ENCODE measurements at places on chromosomes 1 and 21.

DNA sequence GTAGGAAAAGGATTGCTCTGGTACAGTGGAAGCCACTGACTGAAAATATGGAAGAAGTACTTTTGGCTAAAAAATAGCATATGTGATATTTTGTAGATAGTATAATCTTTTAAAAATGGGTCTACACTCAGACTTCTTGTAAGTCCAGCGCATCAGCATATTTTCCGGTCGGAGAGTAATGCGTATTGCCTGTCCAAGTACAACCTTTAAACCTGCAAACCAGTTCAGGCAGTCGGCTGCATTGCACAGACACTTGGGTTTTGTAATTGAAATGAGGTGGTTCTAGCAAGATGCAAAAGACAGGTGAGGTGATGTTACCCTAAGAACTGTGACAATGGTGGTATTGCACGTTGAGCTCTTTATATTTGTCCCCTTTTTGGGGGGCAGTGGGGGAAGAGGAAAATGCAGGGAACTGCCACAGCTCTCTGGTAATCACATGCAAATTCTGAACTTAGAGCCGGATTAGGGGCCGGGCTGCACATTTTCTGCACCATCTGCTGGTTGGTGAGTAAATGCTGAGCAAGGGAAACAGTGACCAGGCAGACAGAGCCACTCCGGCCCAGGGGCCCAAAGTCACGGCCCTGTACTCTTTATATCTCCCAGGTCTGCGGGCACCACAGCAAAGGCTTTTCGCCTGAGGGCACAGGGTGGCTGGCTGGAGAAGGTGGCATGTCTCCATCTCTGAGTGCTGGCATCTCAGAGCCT lies 2.3 kb downstream of the GPR137B start:
- no peak for DNase-seq

- DNase-seq = no peak
These were observed 24.7 kb downstream of the CAPZB start for GRCh38 chr1:19460535-19461219.

DNA sequence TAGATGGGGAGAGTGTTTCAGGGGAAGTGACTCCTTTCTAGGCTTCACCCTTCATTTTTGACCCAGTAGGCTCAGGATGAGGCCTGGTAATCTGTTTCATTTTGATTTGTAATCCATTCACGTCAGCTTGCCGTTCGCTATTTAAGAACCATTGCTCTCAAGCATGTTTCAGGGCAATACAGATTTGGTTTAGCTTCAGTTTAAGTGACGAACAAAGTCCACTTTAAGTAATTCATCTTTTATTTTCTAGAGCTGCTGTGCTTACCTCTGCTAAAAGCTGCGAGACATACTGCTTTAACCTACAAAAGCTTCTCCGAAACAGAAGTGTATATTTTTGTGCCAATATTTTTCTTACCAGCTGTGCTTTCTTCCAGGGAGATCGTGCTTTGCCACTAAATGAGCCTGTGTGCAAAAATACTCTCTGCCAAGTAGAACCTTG lies 8.9 kb upstream of the FMO3 start:
- no peak for DNase-seq

- peak; percentile 72 for DNase-seq
These were observed 12.4 kb downstream of the KLHDC8A start for GRCh38 chr1:205344066-205344928.

DNA sequence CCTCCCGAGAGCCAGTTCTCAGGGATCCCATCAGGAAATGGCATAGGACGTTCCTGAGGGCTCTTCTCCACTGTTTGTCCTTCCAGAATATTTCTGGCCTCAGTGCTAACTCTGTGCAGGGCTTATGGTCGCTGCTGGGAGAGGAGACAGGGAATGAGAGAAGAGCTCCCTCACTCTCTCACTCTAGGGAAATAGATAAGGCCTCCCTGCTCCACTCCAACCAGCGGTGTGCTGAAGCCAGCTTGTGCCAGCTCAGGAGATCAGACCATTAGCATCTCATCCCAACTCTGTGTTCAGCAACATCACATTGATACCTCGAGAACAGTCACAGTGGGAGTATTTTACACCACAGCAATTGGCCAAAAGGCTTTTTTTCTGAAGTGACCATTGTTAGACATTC lies 49.2 kb upstream of the ZC3H12A start:
- no peak for DNase-seq

DNA sequence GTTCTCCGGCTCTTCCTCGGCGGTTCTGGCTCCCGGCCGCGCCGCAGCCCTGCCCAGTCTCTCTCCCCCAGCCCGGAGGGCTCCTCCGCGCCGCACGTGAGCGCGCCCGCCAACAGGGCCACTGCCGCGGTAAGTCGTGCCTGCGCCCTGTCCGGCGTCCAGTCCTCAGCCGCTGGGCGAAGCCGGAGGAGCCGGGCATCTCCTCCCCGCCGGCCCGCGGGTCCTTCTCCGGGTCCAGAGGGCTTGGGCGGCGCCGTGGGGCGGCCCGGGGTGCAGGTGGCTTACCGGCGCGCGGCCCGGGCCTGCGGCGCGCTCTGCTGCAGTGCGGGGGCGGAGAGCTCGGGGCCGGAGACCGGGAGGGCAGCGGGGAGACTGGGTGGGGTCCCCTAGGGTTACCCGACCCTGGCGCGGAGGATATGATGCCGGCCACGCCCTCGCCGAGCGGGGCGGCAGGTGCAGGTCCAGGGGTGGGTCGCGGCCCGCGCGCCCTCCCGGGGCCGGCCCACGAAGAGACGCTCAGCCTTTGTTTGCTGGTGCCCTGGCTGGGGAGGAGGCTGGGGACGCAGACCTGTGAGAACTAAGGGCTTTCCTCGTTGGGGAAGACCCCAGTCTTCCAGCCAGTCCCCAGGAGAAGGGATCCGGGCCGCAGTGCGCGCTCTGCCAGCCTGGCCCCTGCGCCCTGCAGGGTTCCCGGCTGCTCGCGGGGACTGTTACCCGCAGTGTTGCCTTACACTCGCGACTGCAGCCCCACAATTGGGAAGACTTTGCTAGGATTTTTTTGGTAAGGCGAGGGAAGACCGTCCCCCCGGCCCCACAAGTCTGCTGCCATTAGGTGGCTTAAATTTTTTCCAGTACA lies at the start of gene DOP1B:
Gene DOP1B, plus strand, starts transcription at position 10 of the 856 bp plus-strand sequence. CDS start 7,910 bp downstream, outside the sequence.
- DNase-seq = no peak

DNA sequence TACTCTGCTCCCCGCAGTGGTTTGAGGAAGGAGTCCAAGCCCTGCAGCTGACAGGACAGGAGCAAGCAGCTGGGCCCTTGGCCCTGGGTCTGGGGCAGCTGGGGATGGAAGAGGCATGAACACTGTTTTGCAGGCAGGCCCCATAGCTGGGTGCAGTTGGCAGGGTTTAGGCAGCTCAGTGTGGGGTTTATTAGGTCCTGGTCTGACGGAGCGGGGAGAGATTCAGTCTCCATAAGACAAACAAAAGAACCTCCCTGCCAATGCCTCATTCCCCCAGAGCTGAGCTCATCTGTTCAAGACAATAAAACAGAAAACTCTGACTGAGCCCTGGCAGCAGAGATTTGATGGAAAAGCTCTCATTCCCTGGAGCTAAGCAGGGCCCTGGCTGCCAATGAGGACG lies 37.3 kb downstream of the OLFML2B start:
- DNase-seq = no peak

GRCh38 chr1:238196516-238196915 lies 305.8 kb upstream of the ZP4 start:
- DNase-seq = no peak

DNA sequence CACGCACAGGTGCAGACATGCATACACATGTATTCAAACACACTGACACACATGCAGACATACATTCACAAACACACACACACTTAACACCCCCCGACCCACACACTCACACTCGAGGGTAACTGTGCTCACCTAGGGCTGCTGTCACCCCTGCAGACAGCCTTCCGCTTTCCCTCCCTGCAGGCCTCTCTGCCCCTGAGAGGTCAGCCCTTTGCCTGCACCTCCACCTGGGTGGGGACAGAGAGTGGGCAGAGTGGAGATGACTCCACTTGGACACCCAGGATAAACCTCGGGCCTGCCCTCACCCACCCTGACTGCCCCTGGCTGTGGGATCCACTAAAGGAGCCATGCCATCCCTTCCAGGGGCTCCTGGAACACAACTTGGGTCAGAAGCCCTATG lies 264.3 kb downstream of the PTPRU start:
- DNase-seq = peak; percentile 44

- DNase-seq = no peak
These were observed 202.6 kb downstream of the APP start for GRCh38 chr21:25967901-25968438.

DNA sequence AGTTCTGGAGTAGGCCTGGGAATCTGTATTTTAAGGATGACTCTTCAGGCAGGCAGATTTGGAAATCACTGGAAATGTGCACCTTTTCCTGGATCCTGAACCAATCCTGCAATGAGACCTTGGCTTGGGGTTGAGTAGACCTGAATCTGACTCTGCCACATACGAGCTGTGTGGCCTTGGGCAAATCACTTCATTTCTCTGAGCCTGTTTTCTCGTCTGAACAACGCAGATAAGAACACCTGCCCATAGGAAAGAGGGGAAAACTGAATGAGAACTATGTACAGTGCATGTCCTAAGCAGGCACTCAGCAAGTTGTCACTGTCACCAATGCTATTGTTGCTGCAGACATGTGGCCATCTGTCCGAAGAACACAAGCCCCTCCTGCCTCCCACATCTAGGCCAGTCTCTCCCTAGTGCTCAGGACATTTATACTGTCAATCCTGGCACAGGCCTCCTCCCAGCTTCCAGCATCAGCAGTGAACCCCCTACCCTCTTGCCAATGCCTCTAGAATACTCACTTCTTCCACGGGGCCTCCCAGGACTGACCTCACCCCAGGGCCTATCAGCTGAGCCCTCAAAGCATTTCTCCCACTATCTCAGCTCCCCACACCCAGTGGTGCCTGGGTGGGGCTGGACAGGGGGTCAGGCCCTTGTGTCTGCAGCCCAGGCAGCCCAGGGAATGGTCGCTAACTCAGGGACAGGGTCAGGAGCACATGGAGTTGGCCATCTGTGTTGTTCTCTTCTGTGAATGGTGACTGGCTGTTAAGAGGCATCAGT lies 88.8 kb upstream of the ZBTB40 start:
- no peak for DNase-seq

DNA sequence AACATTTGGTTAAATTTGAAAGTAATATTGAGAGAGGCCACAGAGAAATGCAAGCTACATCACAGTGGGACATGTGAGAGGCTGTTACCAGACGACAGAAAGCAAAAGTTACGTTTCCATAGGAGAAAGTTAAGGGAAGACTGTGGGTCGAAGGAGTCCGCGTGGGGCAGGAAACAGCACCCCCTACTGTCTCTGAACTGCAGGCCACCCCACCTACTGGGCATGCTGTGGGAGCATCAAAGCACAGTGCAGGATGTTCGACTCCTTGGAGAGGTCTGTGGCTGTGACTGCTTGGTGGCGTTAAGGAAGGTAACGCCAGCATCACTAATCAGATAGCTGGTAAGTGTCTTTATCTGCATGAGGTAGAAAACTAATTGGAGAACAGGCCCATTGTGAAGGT lies 123.9 kb downstream of the PTBP2 start:
- DNase-seq = peak; percentile 33

- no peak for DNase-seq
These were observed 160.0 kb downstream of the NEGR1 start for GRCh38 chr1:72122099-72122880.

- DNase-seq = no peak
These were observed 14.5 kb downstream of the AXDND1 start for GRCh38 chr1:179380299-179380698.

- DNase-seq = no peak
These were observed 74.3 kb upstream of the KCNJ15 start for GRCh38 chr21:38182370-38182985.

GRCh38 chr1:92797297-92797696 lies 12.4 kb upstream of the EVI5 start:
- no peak for DNase-seq

- DNase-seq = no peak
These were observed 11.8 kb downstream of the DENND4B start for GRCh38 chr1:153934746-153935145.

Measured in H1 (cell line).